ENCODE measurements at places on chromosomes 1 and 21.

- no peak for DNase-seq
Observed at GRCh38 chr1:207826557-207827487, 75.0 kb downstream of the CD46 start.

DNA sequence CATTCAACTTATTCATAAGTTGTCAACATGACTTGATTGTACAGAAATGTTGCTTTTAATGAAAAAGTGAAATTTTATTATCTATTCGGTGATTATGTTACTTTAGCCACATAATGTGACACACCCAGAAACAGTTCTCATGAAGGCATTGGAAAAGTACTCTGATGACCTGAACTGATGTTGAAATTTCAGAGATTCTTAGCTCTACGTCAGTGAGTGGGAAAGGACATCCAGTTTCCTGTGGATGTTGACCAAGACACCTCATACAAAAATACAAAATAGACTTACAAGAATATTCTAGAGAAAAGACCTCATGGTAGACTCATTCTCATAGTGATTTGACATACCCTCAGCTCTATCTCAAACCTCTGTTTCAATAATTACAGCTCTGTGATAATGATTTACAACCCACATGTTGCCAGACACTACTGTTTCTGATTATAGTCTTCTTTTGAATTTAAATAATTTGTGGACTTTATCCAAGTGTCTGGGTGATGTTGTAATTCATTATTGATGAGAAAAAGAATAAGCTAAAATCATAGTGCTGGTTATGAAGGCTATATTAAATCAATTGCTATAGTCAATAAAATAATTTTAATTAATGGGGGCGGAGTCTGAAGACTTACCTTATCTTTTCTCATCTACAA lies 37.3 kb downstream of the KCNK2 start:
- no peak for DNase-seq

- DNase-seq, result no peak
Observed at GRCh38 chr1:59730302-59730701, 84.4 kb upstream of the HOOK1 start.

DNA sequence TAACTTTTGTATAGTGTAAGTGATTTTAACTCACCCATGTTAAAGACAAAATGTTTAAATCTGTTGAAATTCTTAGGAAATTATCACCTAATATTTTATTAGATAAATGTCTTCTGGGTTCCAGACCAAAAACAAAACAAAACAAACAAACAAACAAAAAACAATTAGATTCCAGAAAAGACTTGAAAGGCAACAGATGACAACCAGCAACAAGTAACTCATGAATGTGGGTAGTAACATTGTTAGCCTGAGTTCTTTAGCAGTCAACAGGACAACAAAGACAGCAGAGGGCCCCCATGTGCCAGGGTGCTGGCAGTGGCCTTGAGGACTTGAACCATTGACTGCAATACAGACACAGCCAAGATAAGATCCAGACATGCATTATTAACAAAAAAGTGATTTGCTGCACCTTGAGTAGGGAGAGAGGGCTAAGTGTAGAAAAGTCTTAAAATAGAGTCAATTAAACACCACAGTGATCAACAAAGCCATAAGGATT lies 2.4 kb upstream of the CD247 start:
- no peak for DNase-seq

GRCh38 chr1:208565756-208566440 lies 321.7 kb upstream of the PLXNA2 start:
- no peak for DNase-seq

GRCh38 chr1:66951513-66951912 lies 26.7 kb downstream of the MIER1 start:
- no peak for DNase-seq

DNA sequence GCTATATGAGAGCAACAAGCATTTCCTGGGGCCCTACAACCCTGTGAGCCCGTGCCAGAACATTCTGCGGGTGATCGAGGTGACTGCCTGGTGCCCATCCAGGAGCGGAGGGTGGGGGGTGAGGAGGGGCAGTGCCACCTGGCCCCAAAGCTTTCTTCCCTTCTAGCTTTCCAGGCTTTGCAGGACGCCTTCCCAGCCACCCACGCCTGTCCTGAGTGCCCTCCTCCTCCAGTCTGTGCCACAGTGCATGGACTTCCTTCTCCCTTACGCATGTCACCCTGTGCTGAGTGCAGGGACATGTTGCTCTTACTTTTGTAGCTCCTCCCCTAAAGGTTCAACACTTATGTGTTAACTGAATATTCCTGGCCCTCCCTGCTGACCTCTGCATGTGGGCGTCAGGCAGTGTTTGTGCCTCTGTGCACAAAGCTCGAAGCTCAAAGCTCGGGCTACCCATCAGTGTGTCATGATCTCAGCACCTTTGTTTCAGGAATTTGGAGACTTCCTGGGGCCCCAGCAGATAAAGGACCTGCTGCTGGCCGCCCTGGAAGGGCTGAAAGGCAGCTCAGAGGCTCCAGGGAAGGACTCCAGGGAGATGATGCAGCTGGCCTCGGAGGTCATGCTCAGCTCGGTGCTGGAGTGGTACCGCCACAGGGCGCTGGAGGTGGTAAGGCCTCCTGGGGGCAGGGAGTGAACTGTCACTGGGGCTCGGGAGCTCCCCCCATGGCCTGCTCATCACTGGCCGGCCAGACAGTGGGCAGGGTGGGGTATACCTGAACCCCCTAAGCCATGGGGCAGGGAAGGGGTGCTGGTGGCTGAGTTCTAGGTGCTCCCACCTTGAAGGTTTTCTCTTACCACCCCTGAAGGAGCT lies 36.7 kb upstream of the TTC4 start:
- no peak for DNase-seq

DNA sequence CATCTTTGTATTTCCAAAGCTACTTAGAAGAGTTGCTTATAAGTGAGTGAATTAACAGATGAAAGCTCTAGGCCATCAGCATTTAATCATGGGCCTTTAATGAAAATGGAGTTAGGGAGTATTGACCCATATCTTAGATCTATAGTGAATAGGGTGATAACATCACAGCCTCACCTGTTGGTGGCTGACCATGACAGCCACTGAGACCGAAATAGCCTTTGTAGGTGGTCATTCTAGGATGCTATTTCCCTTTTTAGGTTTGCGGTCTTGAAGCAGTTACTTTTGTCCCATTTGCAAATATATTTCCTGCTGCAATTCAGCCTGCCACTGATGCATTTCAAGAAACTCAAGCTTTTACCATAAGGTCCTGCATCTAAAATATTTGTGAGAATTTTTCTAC lies 410.1 kb upstream of the LYPLAL1 start:
- DNase-seq, result no peak

- DNase-seq, result no peak
Observed at GRCh38 chr1:175895966-175896365, 152.6 kb upstream of the TNR start.

- no peak for DNase-seq
Observed at GRCh38 chr1:112714313-112715263, 544 bp downstream of the PPM1J start.

- no peak for DNase-seq
Observed at GRCh38 chr1:232212253-232212652, 417.7 kb downstream of the SIPA1L2 start.

Measured in NCI-H1417 treated with DMSO at 0.1 percent for 48 hours (cell line).